Kidney tubule cell (primary cell): ENCODE measurements at places on chromosomes 4 and X.

DNA sequence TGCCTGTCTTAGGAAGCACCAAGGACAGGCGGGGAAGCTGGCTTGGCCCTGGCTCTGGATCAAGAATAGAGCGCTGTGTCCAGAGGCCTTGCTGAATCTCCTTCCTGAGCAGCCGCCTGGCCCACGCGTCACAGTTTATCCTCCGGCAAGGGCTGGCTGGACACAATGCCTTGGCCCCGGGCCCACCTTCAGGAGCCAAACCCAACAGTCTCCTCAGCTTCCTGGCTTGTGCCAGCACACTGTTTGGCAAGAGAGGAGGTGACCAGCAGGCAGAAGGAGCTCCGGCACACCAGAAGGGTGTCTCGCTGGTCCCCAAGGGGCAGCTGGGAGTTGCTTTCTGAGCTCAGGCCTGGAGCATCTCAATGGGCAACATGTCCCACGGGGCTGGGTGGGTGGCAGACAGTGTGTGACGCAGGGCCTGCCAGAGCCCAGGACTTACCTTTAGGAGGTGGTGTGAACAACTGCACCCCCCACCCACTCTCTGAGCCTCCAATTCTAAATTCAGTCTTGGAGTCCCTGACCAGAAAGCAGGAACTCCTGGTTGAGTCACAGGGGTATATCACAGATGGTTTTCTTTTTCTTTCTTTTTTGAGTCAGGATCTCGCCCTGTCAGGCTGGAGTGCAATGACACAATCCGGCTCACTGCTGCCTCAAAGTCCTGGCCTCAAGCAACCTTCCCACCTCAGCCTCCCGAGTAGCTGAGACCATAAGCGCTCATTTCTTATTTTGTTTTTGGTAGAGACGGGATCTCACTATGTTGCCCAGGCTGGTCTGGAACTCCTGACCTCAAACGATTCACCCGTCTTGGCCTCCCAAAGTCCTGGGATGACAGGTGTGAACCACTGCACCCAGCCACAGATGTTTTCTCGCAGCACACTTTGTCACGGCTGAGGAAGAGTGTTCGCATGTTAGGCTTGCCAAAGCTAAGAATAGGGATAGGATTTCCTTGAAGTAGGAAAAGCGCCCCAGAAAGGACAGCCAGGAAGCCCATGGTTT is 361.2 kb downstream of the BCOR start:
- DNase-seq: peak; percentile 72

- DNase-seq: no peak
Measured at GRCh38 chr4:87216469-87216868, 3.9 kb downstream of the KLHL8 start.

GRCh38 chr4:38092701-38093100 is 132.5 kb downstream of the PTTG2 start:
- DNase-seq: peak; percentile 66

DNA sequence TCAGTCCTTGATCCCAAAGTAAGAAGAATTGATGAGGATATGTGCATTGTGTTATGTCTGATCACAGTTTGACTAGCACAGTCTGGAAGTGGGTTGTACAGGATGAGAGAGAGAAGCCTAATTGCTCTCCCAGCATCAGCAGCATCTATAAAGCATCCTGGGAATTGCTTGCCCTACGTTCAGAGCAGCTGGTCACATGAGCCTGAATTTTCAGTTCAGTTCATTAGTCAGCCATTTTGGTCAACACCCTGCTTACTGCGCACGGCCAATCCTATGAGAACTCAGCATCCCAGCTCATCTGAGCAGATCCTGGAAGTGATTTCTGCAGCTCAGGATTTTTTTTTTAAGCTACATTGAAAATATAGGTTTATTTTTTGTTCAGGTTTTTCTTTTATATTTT is at the start of gene RUFY3:
RUFY3 (plus strand) TSS at position 218 of the 400 bp plus-strand sequence. CDS start 610 bp downstream, outside the sequence.
- peak; percentile 60 for DNase-seq

DNA sequence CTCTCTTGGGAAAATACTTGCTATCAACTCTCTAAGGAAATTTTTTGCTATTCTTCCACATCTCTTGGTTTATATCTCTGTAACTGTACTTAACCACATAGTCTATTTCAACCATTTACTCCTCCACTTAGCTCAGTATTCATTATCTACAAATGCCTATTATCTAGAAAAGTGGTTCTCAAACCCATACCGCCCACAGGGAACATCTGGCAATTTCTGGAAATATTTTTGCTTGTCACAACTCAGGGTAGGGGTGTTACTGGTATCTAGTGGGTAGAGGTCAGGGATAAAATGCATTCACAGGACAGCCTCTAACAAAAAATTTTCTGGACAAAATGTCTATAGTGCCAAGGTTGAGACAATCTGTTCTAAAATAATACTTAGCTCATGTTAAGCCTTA is 14.4 kb downstream of the ATRX start:
- no peak for DNase-seq

GRCh38 chrX:118182025-118182424 is 65.4 kb upstream of the KLHL13 start:
- DNase-seq: peak; percentile 72

- DNase-seq: peak; percentile 56
Measured at GRCh38 chr4:153294631-153295030, 49.9 kb upstream of the MND1 start.

DNA sequence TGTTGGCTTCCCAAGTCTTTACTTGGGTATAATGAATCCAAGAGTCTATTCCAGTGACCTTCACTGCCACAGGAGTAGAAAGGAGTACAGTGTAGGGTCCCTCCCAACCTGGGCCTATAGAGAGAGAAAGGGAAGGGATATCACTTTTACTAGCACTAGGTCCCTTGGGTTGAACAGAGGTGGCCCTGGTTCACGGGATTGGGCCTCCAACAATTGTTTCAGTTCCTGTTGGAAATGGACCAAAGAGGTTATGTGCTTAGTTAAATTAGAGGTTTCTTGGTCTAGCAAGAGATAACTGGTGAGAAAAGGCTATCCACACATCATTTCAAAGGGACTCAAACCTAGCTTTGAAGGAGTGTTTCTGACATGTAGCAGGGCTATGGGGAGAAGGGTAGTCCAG is 57.1 kb upstream of the MED14 start:
- no peak for DNase-seq

- DNase-seq: no peak
Measured at GRCh38 chr4:129526812-129527211, 430.9 kb downstream of the C4orf33 start.

DNA sequence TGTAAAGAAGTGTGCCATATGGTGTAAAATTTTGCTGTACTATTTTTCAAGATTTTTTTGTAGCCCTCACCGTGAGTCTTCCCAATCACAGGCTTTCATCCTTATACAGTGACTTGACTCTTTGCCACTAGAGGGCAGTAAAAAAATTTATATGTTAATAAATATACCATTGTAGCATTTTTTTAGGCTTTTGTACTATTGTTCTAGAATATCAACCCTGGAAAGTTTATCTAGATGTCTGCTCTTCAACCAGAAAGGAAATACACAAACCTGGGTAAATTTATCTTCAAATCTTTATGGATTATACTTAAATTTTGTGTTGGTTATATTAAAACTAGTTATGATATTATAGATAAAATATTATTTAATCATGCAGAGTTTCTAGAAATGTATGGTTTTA is 235.3 kb downstream of the TENM3 start:
- peak; percentile 54 for DNase-seq

GRCh38 chrX:153684467-153685155 is 3.1 kb upstream of the SLC6A8 start:
- DNase-seq: no peak

DNA sequence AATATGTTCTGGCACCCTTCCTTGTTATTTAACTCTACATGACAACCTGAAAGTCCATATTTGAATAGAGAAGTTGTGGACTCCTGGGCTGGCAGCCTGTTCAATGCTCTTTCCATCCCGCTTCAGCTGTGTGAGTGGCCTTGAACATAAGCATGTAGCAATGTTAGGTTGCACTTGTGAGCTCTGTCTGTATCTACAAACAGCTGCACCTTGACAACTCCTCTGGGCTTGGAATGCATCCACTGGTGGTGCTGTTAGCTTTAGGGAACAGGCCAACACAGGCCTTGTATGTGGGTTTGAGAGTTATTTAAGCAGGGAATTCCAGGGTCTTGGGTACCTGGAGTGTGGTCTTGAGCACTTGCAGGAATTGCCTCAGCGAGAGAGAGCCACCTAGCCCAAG is 141.2 kb downstream of the DTHD1 start:
- DNase-seq: no peak

DNA sequence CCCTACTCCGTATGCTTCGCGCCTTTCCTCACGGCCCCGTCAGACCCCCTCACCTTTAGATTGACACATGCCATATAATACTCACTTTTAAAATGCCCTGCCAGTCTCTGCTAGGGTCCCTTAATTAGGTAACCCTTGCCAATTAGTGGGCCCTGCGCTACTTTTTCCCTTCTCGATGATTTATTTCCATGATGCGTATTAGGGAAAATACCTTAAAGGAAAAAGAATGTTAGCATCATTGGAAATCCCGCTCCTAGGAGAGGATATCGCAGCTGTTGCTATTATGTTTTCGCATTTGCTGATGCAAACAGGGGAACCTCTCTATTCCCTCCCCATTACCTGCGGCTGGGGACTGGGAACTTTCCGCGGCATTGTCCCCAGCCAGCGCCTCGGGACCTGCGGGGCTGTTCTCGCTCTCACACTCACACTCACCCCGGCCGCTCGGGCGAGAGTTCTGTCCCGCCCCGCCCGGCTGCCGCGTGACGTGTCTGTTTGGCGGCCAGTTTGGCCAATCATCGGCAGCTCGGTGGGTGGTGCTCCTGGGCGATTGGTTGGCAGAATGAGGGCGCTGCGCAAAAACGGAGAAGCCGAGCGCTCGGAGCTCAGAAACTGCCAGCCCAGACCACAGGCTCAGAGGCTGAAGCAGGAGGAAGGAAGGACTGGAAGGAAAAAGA is at the start of gene PCDH10:
PCDH10 (plus strand) TSS at position 605 of the 674 bp plus-strand sequence. CDS start 847 bp downstream, outside the sequence.
- peak; percentile 86 for DNase-seq

GRCh38 chr4:143282211-143282707 is 54.4 kb upstream of the GAB1 start:
- DNase-seq: no peak

- DNase-seq: no peak
Measured at GRCh38 chrX:73940893-73941470, 363.0 kb upstream of the ZCCHC13 start.

DNA sequence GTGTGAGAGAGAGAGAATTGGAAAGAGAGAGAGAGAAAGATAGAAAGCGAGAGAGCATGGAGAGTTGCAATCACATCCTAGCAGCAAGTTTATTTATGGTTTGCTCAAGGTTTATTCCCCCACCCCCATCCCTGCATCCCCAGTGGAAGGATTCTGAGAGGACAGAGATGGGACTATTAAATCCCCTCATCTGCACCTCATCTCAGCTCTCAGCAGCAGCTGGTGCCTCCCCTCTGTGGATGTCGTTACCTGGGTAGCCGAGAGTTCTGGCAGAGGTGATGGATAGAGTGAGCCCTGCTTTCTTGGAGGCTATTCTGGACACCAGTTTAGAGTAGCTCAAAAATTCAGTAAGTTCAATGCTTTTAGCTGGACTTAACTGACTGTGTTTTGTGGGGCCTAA is 132.0 kb upstream of the RAI2 start:
- no peak for DNase-seq

GRCh38 chr4:180407275-180407885 is 1835.8 kb upstream of the TENM3 start:
- DNase-seq: no peak

DNA sequence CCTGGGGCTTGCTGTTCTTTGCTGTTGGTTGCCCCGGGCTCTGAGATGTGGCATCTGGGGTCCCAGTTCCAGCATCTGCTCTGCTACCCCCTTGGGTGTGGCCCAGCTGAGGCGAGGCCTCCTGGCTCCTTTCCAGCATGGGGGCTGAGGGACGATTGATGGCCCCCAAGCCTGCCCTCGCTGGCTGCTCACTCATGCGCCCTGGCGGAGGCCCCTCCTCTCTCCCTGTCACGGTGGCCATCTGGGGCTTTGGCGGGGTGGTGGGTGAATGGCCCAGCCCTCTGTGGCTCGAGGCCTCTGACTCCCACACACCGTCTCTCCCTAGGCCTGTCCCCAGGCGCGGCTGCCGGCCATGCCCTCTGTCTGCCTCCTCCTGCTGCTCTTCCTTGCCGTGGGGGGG is 1.8 kb downstream of the PLXNA3 start:
- DNase-seq: no peak

GRCh38 chrX:43175434-43175833 is 397.5 kb upstream of the PPP1R2C start:
- no peak for DNase-seq

- no peak for DNase-seq
Measured at GRCh38 chr4:81180916-81181315, 34.1 kb downstream of the PRKG2 start.
